ENCODE measurements at places on chromosomes 2 and 18.

- DNase-seq = no peak
These were observed 69.2 kb downstream of the PDCL3 start for GRCh38 chr2:100632037-100632436.

- no peak for DNase-seq
These were observed 129.0 kb downstream of the ICOS start for GRCh38 chr2:204065566-204065965.

- DNase-seq = no peak
These were observed 8.2 kb downstream of the BIN1 start for GRCh38 chr2:127098711-127099110.

DNA sequence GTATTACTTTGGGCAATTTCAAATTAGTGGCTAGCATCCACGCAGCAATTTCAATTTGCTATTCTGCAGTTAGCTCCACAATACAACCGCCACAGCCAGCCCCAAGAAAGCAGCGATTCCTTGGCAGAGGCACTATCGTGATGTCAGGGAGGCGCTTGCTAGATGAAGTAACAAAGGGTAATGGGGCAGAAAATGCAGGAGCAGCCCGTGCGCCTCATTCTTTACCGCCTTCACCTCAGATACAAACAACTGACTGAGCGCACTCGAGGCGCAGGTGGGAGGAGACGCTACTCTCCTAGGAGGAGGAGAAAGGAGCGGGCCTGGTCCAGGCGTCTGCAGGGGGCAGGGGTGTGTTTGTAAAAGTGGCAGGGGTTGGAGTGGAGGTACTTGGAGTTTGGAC, 76.9 kb upstream of the ASB18 start:
- DNase-seq = no peak

DNA sequence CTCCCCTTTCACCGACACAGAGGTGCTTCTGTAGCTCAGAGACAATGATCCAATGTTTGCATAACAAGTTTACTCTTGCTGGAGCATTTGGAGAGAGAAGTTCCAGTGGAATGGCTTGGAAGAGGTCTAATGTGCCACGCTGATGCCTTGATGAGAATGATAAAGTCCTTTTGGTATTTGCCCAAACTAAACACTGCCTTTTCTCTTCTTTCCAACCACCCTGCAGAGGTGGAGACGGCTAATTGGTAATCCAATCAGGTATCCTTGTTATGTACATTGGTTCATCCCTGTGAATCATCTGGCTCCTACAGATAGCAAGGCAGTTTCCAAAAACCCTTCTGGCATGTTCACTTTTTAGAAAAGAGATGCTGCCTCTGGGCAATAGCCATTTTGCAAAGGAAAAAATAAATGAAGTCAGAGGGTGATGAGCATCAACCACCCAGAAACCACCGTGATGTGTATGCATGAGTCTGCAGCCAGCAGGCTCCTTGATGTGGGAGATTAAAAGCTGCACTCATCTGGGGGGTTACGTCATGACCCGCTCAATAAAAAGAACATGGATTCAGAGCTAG, 40.6 kb downstream of the KIAA2012 start:
- DNase-seq = no peak

- DNase-seq = no peak
These were observed 288.1 kb upstream of the UBE2E3 start for GRCh38 chr2:180692322-180692721.

DNA sequence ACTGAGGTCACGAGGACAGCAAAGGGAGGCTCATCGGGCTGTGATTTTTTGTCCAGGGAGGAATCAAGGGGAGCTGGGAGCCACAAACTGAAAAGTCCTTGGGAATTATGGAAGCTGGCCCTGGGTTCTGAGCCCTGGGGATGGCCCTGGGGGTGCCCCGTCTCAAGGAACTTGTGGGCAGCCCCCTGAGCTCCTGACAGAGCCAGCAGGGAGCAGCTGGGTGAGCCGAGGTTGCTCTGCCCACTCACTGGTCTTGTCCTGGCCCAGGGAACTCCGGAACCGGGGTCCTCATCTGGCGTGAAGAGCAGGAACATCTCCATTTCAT, 61.3 kb upstream of the HDAC4 start:
- no peak for DNase-seq

Data from non-pigmented ciliary epithelial cell (primary cell).